ENCODE measurements at places on chromosomes 16 and 17. TPM values are rescaled to one million over a fixed set of nuclear protein-coding genes. Genes with fewer than 3 reads are reported as not detected.

DNA sequence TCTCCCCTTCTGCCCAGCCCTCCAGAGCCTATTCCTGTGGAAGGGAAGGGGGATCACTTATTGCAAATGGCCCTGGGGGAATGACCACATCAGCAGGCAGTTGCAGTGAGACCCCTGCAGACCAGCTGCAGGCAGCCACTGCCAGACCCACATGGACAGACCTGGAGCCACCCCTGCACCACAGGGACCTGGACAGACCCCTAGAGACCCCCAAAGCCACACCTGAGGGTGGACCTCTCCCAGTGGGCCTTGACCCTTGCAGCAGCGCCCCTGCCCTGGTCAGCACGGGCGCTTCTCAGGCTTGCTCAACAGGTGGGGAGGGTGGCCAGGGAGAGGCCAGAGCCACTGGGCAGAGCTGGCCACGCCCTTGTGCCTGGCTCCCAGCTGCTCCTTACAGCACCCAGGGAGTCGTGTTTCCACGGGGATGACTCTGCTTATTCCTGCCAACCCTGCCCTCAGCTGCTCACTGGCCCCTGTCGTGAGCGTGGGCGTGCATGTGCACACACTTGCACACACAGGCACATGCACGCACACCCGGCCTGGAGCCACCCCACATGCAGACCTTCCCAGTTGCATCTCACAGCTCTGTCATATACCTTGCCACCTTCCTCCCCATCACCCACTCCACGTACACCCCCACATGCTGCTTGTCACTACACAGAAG, 1.3 kb upstream of the SCN4A start:
- DNase-seq, result peak; percentile 51

DNA sequence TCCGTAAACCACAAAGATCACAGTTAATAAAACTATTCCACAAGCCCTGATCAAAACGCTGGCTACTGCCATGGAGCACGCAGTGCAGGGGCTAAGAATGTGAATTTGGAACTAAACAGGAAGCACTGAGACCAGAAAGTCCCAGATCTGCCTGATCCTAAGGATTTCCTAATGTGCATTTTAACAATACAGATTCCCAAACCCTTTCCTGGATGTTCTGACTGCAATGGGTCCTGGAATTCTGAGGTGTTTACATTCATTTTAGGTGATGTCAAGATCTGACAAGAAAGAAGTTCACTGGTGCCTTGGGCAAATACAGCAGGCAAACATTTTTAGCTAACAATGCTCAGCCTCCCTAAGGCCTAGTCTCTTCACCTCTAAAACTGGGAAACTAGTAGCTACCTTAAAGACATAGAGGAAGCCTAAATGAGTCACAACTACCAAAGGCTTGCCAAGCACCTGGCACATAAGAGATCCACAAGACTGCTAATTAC, 10.3 kb downstream of the NSMCE1 start:
- no peak for DNase-seq

Gene CBFA2T3
- polyA plus RNA-seq, result 0.34 TPM

- DNase-seq, result no peak
These were observed 6.2 kb downstream of the SP2 start for GRCh38 chr17:47902039-47902744.

Gene ACSM2A
- not detected for polyA plus RNA-seq

DNA sequence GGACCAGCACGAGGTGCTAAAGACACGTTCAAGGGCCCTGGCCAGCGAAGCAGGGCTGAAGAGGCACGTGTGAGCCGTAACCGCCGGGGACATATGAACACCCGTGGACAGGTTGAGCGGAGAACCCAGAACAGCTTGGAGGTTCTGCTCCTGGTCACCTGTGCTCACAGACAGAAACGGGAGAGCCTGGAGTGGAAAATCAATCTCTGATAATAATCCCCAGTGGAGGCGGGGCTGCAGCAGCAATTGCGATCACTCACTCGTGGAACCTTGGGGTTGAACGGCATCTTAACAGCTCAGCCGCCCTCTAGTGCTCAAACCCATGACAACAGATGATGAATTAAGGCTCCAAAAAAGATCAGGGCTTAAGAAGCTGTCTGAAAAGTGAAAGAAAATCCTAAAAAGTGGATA, 25.6 kb downstream of the WIPI1 start:
- DNase-seq, result peak; percentile 35

- no peak for DNase-seq
These were observed 3.2 kb downstream of the SHBG start for GRCh38 chr17:7633093-7633492.

GRCh38 chr17:63741143-63741407, 524 bp downstream of the STRADA start:
- no peak for DNase-seq

Gene TPSG1
- not detected for polyA plus RNA-seq

Gene ATP2A3
- polyA plus RNA-seq, result 3.1 TPM

Measured in A549 (cell line).